ENCODE measurements at places on chromosomes 11 and 22.

DNA sequence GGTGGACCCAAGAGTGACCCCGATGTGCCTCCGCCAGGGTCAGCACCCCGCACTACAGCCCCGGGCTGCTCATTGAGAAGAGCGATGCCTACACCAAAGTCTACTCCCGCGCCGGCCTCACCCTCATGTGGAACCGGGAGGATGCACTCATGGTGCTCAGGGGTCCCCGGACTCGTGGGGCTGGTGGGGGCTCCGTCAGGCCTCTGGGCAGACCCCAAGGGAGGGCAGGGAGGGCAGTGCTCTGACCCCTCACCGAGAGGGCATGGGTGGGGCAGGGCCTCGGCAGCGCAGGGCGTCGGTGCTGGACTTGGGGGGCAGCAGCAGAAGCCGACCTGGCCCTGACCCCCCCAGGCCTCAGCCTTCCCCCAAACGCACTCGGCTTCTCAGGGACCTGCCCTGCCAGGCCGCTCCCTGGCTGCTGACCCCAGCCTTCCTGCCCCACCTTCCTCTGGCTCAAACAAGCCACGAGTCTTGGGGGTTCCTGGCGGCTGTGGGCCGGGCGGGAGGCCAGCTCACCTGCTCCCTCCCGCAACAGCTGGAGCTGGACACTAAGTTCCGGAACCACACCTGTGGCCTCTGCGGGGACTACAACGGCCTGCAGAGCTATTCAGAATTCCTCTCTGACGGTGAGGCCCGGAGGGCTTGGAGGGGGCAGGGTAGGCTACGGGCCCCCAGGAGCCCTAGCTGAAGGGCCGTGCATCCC is 2.9 kb downstream of the MUC2 start:
- no peak for DNase-seq

DNA sequence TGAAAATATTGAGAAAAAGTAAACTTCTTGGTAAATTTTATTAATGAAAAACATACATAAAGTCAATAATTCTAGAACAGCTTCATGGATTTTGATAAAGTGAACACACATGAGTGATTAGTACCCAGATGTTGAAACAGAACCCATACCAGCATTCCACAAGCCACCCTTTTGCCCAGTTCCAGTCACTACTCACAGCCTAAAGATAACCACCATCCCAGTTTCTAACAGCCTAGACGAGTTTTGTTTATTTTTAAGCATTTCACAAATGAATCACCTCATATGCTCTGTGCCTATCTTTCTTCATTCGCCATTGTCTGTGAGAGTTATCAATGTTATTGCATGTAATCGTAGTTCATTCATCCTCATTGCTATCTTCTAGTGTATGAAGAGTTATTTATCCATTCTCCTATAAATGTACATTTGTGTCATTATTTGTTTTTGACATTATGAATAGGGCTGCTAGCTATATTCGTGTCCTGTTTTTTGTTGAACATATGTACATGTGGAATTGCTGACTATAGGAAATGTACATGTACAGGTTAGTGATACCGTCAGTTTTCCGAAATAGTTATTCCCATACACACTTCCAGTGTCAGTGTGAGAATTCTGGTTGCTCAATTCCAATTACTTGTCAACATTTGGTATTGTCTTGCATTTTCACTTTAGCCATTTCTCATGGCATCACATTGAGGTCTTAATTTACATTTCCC is 44.5 kb upstream of the TEAD1 start:
- DNase-seq: no peak

GRCh38 chr11:131549770-131550169 is 179.4 kb downstream of the NTM start:
- DNase-seq: no peak

DNA sequence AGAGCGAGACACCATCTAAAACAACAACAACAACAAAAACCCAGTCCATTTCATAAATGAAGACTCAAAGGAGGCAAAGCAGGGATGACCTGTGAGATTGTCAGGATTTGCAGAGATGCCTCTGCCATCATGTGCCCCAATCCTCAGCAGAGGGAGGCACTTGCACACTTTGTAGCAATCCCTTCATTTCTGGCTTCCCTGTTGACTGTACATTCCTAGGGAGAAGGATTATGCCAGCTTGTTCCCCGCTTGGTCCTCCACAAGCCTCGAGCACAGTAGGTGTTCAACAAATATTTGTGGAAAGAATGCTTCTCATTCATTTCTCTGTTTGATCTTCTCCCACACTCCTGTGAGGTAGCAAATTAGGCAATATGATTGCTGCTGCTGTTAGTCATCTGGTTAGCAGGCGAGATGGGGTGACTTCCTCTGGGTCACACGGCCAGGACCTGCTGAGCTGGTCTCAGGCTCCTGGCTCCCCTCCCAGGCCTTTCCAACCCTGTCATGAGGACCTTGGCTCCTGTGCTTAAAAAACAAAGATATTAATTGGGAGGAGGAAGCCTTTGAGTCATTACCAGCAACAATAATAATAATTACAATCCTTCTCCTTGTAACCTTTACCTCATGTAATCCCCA is 34.1 kb downstream of the LIF start:
- DNase-seq: no peak

DNA sequence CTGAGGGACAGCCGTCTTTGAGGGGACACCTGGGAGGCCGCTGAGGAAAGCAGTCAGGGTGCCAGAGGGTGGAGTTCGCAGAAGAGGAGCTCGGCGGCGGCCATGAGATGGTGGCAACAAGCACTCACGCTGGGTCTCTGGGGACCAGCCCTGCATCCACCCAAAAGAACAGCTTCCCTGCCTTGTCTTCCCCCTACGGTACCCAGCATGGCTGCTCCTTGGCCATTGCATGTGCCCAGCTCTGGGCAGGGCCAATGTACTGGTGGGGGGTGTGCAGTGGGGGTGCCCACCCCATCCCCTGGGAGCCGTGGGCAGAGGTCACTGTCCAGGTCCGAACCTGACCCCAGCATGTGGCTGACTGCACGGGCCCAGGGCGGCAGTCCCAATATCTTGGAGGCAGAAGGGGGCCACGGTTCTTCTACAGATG is 42.3 kb downstream of the OSBPL5 start:
- no peak for DNase-seq

- DNase-seq: no peak
These were observed 15.7 kb downstream of the ZNF214 start for GRCh38 chr11:7004482-7004881.

DNA sequence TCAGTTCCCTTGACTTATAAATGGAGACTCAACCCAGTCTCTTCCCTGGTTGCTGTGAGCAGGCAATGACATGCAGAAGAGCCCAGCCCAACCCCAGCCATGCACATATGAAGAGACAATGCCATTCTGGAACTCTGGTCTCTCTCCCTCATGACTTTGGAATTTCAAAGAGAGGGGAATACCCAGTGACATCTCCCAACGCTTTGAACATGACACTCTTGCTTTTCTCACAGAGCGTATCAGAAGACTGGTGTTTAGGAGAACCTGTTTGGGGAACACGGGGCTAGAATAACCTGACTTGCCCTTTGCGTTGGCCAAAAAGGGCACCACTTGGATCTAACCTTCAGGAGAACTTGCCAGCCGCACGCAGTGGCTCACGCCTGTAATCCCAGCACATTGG is 12.9 kb downstream of the RANGAP1 start:
- no peak for DNase-seq

DNA sequence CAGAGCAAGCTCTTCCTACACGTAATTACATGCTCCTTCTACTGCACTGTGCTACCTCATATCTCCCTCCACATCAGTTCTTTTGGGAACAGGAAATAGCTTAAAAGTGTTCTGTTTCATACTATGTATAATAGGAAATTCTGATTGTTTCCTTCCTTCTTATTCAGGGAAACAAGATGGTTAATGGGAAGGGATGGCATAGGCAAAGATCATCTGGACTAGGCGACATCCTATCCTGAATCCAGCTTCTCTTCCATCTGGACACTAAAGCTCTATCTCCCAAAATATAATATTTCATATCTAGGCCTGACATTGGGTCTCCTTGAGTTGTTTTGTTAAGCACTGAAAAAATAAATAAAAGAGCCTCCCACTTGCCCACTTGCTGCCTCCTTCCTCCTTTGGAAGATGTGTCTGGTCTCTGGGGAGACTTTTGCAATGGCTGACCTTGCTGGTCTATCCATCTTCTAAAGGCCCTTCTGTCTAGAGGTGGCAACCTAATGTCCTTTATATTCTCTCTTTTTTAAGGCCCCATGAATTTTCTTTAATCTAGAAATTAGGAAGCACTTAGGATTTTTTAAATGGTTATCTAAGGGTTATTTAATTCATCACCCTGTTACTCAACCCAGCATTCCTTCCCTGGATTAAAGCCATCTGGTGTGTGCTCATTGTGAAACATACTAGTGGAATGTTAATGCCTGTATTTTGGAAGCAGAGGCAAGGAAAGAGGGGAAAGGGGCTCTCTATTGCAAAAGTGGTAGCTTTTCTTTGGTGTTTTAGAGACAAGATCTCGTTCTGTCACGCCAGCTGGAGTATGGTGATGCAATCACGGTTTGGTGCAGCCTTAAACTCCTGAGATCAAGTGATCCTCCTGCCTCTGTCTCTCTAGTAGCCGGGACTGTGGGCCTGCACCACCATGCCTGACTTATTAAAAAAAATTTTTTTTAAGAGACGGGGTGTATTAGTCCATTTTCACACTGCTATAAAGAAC is 20.6 kb downstream of the CLMP start:
- peak; percentile 79 for DNase-seq

DNA sequence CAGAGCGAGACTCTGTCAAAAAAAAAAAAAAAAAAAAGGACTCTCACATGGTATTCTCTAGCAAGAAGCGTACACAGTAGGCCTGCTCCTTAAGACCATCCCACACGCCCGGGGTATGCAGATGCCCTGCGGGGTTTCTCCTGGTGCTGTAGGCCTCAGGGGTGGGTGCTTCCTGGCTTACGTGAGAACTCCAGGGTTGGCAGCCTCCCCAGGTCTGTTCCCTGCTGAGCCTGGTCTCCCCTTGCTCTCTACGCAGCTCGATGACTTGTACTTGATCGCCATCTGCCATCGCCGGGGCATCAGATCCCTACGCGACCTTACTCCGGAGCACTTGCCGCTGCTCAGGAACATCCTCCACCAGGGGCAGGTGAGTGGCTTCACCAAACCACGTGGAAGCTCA is 12.4 kb upstream of the ST3GAL4 start:
- DNase-seq: no peak

GRCh38 chr11:11450744-11451362 is 97.8 kb upstream of the CSNK2A3 start:
- DNase-seq: no peak

- no peak for DNase-seq
These were observed 1220.2 kb downstream of the JRKL start for GRCh38 chr11:97610000-97610399.
